ENCODE measurements at places on chromosomes 6 and 20.

DNA sequence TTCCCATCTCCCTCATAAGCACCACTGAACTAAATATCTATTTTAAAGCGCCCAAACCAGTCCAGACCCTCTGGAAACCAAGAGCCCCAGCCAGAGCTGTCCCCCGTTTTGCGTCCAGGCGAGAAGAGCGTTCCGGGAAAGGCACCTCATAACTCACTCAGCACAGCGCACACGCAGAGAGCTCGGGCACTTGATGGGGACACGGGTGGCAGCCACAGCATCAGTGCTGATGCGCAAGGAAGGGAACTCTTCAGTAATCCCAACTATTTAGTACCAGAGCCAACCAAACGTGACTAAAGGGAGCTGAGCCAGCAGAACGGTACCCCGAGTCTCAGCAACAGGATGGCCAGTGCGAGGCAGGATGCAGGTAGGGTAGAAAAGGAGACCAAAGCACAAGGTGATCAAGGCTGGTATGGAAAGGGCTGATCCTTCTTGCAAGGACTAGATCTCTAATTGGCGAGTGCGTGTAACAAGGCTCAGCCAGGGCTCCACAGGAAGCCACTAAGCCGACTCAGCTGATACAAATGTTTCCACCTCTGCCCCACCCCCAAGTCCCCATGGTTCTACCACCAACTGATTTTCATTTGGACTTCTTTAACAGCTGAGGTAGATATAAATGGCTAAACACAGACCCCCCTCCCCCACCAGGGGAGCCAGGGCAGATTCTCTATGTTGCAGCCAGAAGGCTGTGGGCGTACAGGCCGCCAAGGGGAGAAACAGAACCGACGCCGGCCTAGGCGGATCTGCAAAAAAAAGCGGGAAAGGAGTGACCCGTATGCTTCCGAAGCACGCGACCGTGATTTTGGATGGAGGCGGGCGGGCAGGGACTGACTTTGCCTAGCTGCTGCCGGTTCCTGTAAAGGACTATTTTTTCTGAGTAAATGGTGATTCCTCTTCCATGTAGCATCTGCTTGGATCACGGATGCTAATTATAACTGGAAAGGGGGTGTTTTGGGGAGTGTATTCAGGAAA lies 183.5 kb upstream of the COL21A1 start:
- no peak for DNase-seq

DNA sequence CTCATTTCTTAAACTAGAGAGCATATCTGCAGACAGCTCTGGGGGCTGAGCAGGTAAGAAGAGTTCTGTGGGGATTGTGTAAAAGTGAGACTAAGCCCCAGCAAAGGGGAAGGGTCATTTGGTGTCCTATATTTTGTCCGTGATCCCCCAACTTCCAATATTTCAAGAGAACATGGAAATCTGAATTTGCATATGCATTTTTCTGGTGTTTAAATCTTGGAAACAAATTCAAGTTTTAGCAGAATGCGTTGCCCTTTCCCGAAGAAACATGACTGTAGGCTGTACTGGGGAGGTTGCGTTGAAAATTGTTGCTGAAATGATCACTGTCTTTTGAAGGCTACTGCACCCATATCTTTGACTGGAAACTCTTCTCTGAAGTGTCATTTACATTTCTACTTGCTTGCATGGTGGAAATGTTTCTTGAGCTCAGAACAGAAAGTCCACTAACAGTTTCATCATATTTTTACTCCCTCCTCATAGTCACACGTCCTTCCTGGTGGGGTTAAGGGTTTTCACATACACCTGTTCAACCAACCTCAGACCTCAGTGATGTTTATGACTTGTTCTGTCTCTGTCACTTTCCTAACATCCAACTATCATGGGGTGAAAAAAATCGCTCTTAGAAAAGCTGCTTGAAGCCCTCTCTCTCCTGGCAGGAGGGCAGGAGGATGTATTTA lies 140.3 kb downstream of the BCAS1 start:
- no peak for DNase-seq

GRCh38 chr6:75493400-75494064 lies at the start of gene FILIP1:
TSS of gene FILIP1 (minus strand) at chr6:75493800. CDS start at chr6:75414972, 78,828 bp downstream.
- peak; percentile 56 for DNase-seq

DNA sequence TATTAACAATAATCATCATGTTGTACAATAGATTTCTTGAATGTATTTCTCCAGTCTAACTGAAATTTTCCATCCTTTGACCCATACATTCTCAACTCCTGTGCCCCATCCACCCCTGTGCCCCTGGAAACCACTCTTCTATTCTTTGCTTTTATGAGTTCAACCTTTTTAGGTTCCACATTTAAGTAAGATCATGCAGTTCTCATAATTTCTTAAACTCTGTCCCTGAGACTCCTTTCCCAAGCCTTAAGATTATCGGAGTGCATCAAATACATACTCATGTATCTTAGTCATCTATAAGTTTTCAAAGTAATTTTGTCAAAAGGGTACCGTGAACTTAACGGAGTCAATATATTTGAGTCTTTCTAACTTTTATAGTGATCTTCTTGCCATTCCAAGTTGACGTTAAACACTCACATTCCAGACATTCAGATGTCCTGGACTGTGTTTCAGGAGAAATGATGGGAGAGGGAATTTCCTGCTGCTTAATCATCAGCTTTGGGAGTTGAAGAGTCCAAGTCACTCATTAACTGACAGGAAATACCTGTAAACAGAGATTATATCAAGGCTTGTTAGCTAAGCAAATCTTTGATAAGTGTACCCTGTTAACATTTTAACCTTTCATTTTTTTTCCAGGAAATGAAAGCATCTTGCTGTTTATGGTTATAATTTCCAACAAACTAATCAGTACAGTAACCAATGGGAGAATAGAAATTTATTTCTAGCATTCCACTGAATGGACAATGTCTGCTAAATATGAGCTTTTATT lies 73.3 kb downstream of the ADGRG6 start:
- peak; percentile 83 for DNase-seq

- peak; percentile 74 for DNase-seq
Measured at GRCh38 chr6:74113901-74114300, 417.9 kb downstream of the CD109 start.
